Cerebellum (tissue), 4 donors: ENCODE measurements at places on chromosomes 4 and X.

GRCh38 chrX:118579417-118579816, 83.8 kb downstream of the DOCK11 start:
- DNase-seq = no peak

DNA sequence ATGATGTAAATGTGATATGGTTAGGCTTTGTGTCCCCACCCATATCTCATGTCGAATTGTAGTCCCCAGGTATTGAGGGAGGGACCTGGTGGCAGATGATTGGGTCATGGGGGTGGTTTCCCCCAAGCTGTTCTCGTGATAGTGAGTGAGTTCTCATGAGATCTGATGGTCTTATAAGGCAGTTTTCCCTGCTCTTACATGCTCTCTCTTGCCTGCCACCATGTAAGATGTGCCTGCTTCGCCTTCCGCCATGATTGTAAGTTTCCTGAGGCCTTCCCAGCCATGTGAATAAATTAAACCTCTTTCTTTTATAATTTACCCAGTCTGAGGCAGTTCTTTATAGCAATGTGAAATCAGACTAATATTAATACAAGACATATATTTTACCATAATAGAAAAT, 23.9 kb downstream of the BLOC1S4 start:
- DNase-seq = no peak

DNA sequence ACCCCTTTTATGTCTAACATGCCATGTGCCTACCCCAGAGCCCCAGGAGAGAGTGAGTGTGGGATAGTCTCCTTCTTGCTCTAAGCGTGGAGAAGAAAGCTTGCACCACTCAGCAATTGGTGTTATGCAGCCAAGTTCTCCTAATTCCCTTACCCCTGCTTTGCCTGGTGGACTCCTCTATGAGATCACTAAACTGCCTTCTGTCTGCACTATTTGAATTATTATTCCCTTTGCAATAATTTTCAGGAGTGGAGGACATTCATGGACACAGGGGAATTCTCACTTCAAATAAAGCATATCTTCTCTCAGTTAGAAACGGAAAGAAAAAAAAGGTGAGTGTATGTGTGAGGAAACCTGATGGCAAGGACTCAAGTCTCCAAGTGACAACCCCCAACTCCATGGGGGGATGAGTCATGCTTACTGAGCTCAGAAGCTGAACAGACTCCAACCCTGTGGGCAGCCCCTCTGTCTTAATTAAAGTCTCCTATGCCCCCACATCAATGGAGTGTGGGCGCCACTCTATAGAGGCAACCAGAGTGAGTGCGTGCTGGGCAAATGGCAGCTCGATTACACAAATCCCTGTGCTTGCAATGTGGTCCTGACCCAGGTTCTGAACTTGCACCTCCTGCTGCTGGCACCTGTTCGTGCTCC, 381.9 kb downstream of the RAB28 start:
- no peak for DNase-seq

DNA sequence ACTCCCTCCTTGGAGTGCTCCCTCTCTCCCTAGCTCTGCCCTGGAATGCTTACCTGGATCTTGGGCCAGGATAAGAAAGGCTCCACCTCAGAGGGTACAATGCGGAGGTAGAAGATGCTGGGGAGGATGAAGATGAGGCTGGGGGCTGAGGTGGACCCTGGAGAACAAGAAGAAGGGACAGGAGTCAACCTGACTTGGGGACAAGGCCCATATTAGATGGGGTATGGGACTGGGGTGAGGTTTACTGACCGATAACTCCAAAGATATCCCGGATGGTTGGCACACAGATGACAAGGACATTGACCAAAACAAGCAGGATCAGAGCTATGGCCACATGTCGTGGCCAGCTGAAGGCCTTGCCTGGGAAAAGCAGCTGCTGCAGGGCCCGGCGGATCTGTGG, 10.6 kb downstream of the SLC38A5 start:
- DNase-seq = no peak

DNA sequence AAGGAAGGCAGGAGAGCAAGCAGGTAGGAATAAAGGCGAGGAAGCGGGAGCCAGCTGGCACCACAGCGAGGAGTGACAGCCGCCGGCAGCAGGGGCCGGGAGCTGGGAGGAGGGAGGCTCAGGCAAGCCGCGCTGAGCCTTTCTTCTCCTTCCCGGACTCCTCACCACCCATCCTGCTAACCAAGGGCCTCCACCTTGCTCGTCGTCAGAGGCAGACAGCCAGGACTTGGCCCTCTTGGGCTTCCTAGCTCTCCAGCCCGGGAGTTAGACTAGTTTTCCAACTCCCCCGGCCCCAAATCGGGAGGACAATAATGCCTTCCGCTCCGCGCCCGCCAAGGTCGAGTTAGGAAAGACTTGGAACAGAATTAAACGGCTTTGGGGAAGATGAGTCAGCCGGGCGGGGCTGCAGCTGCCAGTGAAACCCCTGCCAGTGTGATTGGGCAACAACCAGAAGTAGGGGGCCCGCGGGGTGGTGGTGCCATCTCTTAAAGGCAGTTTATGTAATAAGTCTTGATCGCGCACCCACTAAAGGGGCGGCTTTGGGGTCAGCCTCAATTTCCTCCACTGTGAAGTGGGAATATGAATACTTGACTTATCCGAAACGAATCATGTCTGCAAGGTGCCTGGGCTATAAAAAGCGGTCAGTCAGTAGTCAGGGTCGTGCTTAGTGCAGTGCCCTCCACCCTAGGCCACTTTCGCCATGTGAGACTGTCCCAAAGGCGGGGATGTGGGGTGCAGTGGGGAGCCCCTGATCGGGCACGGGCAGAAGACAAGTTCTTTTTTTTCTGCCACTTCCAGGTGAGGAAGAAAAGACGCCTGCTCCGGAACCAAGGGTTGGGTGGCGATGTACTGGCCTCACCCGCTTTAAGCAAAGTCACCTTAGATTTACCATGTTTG, 6.7 kb upstream of the HSD17B10 start:
- peak; percentile 64 for DNase-seq

GRCh38 chr4:110959041-110959643, 336.3 kb upstream of the PITX2 start:
- DNase-seq = no peak

DNA sequence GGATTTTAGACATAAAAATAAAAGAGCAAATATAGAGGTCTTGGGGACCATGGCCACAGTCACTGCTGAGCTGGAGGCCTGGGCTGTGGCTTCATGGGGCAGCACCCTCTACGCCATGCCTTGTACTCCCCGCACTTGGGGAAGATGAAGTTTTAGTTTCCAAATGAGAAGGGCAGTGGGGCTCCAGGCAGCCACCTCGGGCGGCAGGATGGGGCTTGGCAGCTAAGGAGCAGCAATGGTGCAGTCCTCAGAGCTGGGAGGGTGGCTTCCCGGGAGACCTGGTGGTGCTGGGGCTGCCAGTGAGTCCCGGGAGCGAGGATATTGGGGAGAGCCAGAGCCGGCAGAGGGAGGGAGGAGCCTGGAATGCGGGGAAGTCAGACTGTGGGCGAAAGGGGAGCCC, 2.4 kb downstream of the CXCR3 start:
- no peak for DNase-seq
